Bronchial epithelial cell (primary cell): ENCODE measurements at places on chromosomes 1 and 21. TPM values are rescaled to one million over a fixed set of nuclear protein-coding genes. Genes with fewer than 3 reads are reported as not detected.

The GJA5 gene
- total RNA-seq = 0.13 TPM in 1 of 2 replicates, not detected in the other

GRCh38 chr1:173112129-173112528, 61.4 kb upstream of the TNFSF18 start:
- DNase-seq = peak; percentile 87

The UCK2 gene
- total RNA-seq = 78.2 and 92.7 TPM in 2 replicates

- DNase-seq = no peak
Observed at GRCh38 chr1:30650968-30651320, 72.4 kb downstream of the MATN1 start.

GRCh38 chr1:223011505-223011856, 131.6 kb downstream of the TLR5 start:
- DNase-seq = peak; percentile 29

The KCNJ6 gene
- total RNA-seq = not detected in 2 replicates

DNA sequence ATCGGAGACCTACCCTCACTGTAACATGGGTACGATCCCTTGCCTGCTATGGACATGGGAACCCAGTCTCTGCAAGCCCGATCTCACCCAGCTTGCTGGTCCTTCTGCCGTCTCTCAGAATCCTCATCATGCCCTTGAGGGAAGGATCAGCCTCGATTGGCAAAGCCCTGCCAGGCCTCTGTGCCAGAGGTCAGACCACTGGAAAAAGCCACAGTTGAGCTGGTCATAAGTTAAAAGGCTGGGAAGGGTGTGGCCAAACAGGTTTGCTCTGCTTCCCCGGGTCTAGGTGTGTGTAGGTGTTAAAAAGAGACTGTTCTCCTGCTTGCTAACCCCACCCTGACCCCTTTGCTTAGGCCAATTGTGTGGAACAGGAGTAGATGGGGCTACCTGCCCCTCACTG, 19.5 kb upstream of the PADI3 start:
- no peak for DNase-seq

GRCh38 chr1:23444596-23445390, 20.2 kb upstream of the TCEA3 start:
- DNase-seq = no peak

- no peak for DNase-seq
Observed at GRCh38 chr1:220353229-220354012, 81.2 kb upstream of the RAB3GAP2 start.

The OR6K3 gene
- total RNA-seq = not detected in 2 replicates

- DNase-seq = no peak
Observed at GRCh38 chr1:203828002-203828401, 32.6 kb downstream of the ZBED6 start.

GRCh38 chr1:30338765-30339164, 384.6 kb downstream of the MATN1 start:
- no peak for DNase-seq

DNA sequence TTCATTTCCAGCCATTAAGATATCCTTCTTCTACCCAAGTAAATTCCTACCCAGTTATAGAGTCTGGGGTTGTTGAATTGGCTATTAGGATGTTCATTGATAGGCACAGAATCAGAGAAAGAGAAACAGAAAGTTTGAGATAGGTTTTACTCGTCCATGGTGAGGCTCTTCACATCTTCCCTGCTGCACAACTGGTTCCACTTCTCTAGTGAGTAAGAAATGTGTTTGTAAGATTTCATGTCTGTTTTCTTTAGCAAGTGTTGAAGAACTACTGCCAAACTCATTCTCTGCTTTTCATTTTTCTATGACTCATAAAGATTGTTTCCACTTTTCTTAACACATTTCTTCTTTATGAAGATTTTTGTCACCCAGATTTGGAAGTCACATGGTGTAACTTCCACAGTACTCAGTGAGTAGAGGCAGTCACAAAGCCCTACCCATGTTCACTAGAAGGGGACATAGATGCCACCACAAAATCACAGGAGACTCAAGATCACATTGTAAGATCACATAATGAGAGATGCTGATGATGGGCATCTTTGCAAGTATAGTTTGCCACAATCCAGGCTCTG, 152.3 kb downstream of the SNX7 start:
- DNase-seq = no peak

DNA sequence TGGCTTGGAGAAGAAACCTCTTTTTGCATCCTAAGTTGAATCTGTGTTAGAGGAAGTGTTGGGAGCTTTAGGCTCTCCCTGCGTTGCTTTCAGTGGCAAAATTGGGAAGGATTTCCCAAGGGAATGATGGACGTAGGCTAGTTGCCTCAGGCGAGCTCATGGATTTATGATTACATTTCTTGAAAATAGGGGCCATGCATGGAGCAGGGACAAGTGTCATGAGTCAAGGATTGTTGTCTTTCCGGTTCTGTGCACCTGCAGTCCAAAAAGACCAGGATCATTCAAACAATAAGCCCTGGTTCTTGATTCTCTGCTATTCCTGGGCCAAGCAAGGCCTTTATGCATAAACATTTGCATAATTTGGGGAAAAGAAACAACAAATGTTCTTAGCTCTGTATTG, 7.1 kb downstream of the MAN1C1 start:
- DNase-seq = no peak

The RIMS3 gene
- total RNA-seq = 0.26 and 2.7 TPM in 2 replicates

DNA sequence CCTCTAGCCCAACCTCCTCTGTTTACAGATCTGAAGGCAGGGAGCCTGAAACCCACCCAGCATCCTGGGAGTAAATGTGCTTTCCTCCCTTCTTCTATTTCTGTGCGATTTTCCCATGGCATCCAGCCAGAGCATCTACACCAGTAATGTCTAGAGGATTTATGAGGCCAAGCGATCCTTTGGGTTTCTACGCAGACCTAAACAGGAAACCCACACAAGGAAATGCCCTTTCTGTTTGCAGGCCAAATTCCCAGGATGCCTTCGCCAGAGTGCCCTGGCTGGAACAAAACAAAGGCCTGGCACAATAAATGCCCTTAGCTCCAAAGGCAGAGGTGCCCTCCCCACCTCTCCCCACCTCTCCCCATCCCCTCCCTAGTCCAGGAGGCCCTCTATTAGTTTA, 110.5 kb upstream of the CDC42BPA start:
- no peak for DNase-seq

The FMO1 gene
- total RNA-seq = not detected in 2 replicates

DNA sequence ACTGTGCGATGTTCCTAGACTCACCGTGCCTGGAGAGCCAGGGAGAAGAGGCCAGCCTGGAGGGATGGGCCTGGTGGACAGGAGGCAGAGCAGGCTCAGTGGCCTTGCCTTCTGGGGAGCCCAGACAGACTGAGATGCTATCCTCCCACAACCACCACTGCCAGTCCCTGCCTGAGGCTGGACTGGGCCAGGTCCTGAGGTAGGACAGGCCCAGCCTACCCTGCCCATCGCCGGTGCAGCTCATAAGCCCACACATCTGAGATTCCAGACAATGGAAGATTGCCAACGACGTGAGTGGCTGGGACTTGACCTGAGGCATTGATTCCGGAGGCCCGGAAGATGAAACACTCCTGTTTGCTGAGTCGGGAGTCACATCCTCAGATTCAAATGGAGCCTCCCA, 5.8 kb downstream of the CLEC20A start:
- DNase-seq = no peak

DNA sequence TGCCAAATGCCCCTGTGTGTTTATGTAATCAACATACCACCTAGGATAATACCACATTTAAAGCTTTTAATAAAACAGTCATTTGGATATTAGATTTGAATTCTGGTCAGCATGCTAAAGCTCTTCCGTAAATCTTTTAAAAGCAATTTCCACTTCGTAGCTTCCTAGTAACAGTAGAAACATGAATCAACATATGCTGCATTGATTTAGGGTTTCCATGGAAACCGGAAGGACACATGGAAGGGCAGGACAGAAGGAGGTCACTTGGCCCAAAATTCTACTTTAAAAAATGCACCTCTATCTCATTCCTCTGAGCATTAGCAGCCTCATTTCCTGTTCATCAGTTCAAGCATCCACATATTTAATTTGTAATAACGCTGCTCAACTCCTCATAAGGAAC, 8.1 kb downstream of the RGS8 start:
- no peak for DNase-seq

The IL23R gene
- total RNA-seq = 0.13 TPM in 1 of 2 replicates, not detected in the other

The FLG2 gene
- total RNA-seq = under 0.01 TPM in 2 replicates

DNA sequence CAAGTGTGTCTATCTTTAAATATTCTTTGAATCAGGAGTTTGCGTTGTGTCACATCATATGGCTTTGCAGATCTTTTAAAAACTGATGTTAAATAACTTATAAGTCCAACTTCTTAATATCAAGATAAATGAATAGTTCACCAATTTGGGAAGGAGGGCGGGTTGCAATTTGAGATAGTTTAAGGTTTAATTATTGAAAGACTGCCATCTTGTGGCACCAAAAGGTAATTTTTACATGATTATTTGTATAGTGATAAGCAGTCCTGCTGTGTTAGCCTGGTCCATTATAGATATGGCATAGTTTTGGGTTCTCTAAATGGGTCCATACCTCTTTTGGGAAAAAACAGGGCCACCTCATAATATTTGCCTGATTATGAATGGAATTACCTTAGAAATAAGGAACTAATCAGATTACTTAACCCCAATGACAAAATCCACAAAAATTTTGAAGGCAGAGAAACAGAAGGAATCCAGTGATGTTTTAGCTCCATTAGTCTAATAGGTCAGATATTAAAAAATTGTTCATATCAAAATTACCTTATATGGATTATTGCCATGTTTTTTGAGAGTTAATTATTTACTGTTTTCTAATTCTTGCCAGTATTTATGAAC, 64.3 kb downstream of the PRKAA2 start:
- DNase-seq = peak; percentile 68

- DNase-seq = peak; percentile 87
Observed at GRCh38 chr1:203480525-203481084, 5.0 kb downstream of the PRELP start.

DNA sequence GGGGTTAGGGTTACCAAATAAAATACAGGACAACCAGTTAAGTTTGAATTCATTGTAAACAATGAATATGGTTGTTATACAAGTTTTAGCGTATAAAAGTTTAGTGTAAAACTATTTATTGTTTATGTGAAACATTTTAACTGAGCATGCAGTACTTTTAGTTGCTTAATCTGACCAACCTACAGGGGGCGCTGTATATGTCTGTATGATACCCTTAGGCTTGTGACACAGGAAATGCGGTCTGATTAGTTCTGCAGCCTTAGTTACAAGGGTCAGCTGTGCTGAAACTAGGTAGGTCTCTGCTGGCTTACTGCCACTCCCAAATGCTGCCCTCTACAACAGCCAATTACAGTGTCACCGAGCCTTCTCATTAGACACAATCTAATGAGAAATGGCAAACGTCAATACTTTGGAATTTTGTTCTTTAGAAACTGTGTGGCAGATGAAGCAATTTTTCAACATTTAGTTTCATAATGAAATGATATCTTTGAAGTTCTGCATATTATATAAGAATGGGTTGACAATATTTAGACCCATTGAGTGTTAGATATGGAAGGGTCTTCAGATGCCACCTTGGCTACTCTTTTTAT, 56.2 kb downstream of the NTNG1 start:
- peak; percentile 26 for DNase-seq
